Stimulated activated CD4-positive, alpha-beta T cell treated with anti-CD3 and anti-CD28 coated beads, TNF-alpha, amount 100 ng/mL, for 24 hours (primary cell): ENCODE measurements at places on chromosomes 7 and 10.
A peak's percentile ranks its signal among the peaks of the same experiment; 100 is the strongest.

DNA sequence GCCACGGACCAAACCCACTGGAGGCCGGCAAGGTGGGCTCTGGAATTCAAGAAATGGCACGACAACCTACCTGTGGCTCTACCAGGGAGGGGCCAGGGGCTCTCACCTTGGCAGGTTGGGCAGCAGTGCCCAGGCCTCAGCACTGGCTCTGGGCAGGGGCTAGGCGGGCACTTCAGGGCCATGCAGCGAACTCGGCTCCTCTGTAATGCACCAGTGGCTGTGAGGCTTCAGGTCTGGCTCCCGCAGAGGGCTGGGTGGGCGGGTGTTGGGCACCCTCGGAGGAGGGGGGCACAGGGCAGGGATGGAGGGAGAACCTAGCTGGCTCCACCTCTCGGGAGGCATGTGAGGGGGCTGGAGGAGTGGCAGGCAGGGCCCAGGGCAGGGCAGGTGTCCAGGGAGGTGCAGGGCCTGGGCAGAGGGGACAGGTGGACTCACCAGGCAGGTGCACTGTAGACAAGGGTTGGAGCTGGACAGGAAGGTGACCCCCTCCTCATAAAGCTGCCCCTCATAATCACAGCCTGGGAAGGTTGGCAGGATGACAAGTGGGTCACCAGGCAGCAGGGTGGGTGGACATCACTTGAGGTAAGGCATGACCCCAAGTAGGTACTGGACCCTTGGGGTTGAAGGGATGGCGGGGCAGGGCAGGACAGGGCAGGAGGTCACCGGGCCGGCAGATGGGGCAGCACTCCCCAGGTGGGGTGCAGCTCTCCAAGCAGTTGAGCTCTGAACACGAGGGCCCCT is 6.7 kb downstream of the KCP start:
- no peak for DNase-seq

- peak; percentile 7 for DNase-seq
These were observed 29.9 kb downstream of the RNLS start for GRCh38 chr10:88553116-88553752.

GRCh38 chr7:151572136-151572535 is 52.4 kb upstream of the RHEB start:
- no peak for DNase-seq

GRCh38 chr10:79352035-79352877 is 5.0 kb downstream of the PPIF start:
- DNase-seq: no peak

DNA sequence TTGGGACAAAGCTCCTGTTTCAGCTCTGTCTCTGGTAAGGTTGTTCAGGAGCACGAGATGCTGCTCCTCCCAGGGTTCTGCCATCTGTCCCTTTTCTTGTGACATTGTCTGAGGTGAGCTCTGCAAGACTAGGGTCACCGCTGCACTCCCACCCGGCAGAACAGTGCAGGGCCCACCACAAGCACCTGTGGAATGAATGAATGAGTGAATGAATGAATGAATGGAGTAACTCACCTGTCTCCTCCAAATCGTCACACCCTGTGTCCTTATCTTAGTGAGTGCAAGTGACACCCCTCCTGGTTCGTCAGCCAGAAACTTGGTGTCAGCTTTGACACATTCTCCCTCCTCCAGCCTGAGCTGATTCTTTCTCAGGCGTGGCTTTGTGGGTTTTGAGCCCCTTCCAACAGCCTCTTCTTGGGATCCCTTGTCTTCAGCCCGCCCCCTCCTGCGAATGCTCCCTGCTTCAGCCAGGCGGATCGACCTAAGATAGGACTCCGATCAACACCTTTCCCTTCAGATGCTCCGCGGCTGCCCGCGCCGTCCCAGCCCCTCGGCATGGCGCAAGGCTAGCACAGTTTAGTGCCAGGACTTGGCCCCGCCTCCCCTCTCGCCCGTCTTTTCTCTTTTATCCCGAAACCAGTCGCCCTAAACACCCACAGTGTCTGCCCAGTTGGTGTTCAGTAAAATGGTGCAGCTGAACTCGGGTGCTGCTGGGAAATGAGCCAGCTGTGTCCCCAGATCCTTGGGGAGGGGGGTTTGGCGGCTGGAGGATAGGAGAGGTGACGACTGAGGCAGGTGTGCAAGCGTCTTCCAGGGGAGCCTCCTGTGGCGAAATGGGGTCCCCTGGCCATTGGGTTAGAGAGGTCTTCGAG is 89.3 kb downstream of the BEND7 start:
- no peak for DNase-seq

DNA sequence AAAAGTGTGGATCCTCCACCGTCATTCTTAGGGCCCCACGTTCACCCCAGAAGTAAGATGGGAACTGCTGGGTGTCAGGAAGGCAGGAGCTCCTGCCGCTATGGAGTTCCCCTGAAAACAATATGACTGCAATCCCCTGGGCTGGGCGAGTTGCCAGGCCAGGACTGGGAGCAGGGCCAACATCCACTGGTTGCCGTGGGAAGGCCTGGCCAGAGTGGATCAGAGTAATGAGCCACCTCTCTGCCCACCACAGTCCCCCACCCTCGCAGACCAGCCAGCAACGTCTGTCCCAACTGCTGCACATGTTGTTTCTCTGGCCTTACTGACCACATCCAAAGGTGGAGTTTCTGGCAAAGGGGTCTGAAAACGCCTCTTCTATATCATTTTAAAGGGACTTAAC is 86.6 kb downstream of the STRA8 start:
- no peak for DNase-seq

DNA sequence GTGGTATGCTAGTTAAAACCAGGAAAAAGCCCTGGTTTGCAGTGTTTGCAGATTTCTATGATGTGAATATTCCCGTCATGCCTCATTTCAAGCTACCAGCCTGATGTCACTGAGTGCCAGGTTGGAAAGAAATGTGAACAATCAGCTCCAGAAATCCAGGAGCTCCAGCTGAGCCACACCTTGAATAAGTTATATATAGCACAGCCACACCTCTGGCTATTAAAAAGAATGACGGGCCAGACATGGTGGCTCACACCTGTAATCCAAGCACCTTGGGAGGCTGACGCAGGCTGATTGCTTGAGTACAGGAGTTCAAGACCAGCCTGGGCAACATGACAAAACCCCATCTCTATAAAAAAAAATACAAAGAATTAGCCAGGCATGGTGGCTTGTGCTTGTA is 18.7 kb upstream of the SLF2 start:
- no peak for DNase-seq

DNA sequence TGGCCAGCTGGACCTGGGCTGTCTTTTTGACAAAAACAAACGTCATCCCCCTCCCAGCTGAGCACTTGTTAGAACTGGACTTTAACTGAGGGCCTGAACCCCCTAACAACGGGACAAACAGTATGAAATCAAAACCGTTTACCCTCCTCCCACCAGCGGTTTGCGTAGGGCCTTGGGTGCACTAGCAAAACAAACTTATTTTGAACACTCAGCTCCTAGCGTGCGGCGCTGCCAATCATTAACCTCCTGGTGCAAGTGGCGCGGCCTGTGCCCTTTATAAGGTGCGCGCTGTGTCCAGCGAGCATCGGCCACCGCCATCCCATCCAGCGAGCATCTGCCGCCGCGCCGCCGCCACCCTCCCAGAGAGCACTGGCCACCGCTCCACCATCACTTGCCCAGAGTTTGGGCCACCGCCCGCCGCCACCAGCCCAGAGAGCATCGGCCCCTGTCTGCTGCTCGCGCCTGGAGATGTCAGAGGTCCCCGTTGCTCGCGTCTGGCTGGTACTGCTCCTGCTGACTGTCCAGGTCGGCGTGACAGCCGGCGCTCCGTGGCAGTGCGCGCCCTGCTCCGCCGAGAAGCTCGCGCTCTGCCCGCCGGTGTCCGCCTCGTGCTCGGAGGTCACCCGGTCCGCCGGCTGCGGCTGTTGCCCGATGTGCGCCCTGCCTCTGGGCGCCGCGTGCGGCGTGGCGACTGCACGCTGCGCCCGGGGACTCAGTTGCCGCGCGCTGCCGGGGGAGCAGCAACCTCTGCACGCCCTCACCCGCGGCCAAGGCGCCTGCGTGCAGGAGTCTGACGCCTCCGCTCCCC is at the start of gene IGFBP1:
Gene IGFBP1 (plus strand): TSS at position 304 of the 808 bp plus-strand sequence. CDS start 165 bp downstream, at position 469.
- DNase-seq: no peak

DNA sequence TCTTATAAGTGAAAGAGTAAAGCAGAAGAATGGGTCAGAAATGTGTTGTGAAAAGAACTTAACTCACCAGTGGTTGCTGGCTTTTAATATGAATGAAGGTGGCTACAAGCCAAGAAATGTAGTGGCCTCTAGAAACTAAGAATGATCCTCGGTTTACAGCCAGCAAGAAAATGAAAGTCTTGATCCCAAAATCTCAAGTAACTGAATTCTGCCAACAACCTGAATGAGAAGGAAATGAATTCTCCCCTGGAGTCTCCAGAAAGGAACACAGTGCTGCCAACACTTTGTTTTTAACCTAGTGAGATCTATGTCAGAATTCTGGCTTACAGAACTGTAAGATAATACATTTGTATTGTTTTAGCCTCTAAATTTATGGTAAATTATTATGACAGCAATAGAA is 193.0 kb downstream of the FZD1 start:
- no peak for DNase-seq

DNA sequence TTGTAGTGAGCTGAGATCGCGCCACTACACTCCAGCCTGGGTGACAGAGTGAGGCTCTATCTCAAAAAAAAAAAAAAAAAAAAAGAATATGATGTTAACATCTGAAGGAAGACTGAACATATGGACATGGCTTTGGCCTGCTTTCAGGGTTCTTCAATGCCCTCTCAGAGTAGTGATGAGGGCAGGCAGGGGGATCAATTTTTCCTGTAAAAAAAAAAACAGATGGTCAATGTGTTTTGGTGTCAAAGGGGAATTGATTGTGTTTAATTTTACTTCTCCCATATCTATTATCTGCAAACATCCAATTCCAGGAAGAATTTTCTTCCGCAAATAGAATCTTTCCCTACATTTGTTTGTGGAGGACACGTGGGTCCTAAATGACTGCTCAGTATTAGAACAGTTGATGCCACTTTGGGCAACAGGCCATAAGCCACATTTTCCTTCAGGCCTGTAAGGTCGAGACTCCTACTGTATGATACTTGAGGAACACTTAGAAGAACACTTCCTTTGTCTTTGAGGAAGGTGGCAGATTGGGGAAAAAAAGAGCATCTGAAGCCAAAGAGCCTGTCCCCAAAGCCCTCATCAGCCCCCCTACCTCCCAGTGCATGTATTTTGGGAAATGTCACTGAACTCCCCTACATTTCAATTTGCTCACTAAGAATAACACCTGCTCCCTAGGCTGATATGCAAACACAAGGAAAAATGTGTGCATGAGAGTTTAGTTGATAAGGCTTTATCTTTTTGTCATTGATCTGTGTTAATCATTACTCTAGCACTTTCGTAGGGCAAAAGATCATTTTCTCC is 28.3 kb downstream of the MGAM2 start:
- no peak for DNase-seq
